Esophagus squamous epithelium (tissue), 5 donors: ENCODE measurements at places on chromosomes 4 and X. TPM values are rescaled to one million over a fixed set of nuclear protein-coding genes. Genes with fewer than 3 reads are reported as not detected.
A peak's percentile ranks its signal among the peaks of the same experiment; 100 is the strongest.

DNA sequence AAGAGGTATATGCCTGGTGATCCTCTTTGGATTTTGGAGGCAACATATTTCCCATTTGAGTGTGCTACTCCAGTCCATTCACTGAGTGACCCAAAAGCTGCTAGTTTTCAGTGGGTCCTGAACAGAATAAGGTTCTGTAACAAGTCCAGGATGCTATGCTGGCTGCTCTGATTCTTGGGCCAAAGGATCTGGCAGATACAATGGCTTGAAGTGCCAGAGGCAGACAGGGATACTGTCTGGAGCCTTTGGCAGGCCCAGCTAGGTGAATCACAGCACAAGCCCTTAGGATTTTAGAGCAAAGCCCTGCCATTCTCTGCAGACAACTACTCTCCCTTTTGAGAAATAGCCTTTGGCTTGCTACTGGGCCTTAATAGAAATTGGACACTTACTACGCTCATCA is 40.6 kb downstream of the DCHS2 start:
- no peaks in the 10 kb centered on the region for H3K4me1 ChIP-seq
- H3K27me3 ChIP-seq = no peaks in the 10 kb centered on the region
- no peak overlapping the region for H3K4me3 ChIP-seq
- no peaks in the 10 kb centered on the region for H3K36me3 ChIP-seq

DNA sequence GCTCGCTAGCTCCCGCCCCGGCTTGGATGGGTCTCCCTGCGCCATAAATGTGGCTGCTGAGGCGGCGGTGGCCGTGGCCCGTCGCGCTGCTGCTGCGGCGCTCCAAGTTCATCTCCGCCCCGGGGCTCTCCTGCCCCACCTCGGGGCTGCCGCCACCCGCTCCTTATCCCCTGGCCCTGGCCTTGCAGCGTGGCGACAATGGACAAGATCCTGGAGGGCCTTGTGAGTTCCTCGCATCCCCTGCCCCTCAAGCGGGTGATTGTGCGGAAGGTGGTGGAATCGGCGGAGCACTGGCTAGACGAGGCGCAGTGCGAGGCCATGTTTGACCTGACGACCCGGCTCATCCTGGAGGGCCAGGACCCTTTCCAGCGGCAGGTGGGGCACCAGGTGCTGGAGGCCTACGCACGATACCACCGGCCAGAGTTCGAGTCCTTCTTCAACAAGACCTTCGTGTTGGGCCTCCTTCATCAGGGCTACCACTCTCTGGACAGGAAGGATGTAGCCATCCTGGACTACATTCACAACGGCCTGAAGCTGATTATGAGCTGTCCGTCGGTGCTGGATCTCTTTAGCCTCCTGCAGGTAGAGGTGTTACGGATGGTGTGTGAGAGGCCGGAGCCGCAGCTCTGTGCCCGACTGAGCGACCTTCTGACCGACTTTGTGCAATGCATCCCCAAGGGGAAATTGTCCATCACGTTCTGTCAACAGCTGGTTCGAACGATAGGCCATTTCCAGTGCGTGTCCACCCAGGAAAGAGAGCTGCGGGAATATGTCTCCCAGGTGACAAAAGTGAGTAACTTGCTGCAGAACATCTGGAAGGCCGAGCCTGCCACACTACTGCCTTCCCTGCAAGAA is 763 bp downstream of the USP38 start:
- H3K4me3 ChIP-seq = peak overlapping the region; percentile 87
- peaks cover 17% of the 10 kb centered on the region for H3K36me3 ChIP-seq
- peak overlapping the region; percentile 88 for H3K27ac ChIP-seq

GRCh38 chrX:37603938-37604409 is 32.5 kb downstream of the LANCL3 start:
- H3K4me1 ChIP-seq = no peaks in the 10 kb centered on the region
- no peak overlapping the region for H3K27ac ChIP-seq
- no peaks in the 10 kb centered on the region for H3K27me3 ChIP-seq
- no peak overlapping the region for H3K4me3 ChIP-seq
- DNase-seq = no peak

The UTP14A gene
- total RNA-seq = 20.6 TPM

DNA sequence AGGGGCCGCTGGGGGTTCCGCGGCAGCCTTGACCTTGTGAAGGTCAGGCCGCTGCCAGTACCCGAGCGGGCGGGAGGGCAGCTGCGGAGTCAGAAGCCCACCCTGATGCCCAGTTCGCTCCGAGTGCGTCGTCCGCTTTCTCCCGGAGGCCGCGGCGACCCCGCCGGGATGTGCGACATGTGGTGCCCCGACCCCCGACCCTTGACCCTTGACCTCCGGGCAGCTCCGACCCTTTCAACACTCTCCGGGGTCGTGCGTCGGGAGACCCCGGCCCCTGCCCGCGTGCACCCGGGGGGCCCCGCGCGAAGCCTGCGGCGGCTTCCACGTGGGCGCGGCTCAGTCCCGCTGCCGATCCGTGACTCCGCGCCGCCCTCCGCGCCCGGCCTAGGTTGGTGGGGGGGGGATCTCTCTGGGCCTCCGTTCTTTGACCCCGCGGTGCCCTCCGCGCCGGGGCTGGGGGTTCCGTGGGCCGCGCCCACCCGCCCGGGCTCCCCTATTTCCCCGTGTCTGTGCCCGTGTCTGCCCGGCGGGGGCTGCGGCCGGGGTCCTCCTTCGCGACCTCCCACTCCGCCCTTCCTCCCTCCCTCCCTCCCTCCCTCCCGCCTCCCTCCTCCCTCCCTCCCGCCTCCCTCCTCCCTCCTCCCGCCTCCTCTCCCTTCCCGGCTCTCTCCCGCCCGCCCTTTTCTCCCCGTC is 609 bp upstream of the SLC25A6 start:
- no peak for DNase-seq
- no peaks in the 10 kb centered on the region for H3K27me3 ChIP-seq
- H3K4me3 ChIP-seq = peak overlapping the region; percentile 98
- peaks cover 26% of the 10 kb centered on the region for H3K36me3 ChIP-seq
- peak overlapping the region; percentile 99 for H3K27ac ChIP-seq

GRCh38 chrX:111831343-111831742 is 44.6 kb upstream of the TRPC5OS start:
- no peak for DNase-seq
- H3K27ac ChIP-seq = no peak overlapping the region
- H3K4me1 ChIP-seq = no peaks in the 10 kb centered on the region
- H3K27me3 ChIP-seq = no peaks in the 10 kb centered on the region

The GIMD1 gene
- total RNA-seq = not detected

- H3K4me3 ChIP-seq = no peak overlapping the region
- no peaks in the 10 kb centered on the region for H3K27me3 ChIP-seq
- no peaks in the 10 kb centered on the region for H3K36me3 ChIP-seq
- DNase-seq = no peak
These were observed 14.4 kb downstream of the MGARP start for GRCh38 chr4:139265654-139266053.

The ARMCX4 gene
- total RNA-seq = 2.9 TPM

The ALB gene
- total RNA-seq = not detected

The DNASE1L1 gene
- total RNA-seq = 41.4 TPM
